SHP77 (cell line): ENCODE measurements at places on chromosomes 3 and 15.
A peak's percentile ranks its signal among the peaks of the same experiment; 100 is the strongest.

DNA sequence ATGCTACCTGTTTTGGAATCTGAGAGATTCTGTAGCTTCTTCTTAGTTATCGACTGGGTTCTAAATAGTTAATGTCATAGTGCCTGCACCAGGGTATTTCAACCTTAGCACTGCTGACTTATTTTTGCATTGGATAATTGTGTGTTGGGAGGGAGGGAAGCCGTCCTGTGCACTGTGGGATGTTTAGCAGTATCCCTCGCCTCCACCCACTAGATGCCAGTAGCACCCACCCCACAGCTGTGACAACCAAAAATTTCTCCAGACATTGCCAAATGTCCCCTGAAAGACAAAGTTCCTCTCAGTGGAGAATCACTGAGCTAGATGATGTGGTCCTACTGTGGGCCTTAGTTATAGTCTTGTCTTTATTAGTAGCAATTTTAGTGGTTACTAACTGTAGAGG, 88.3 kb downstream of the TGFBR2 start:
- DNase-seq: no peak

DNA sequence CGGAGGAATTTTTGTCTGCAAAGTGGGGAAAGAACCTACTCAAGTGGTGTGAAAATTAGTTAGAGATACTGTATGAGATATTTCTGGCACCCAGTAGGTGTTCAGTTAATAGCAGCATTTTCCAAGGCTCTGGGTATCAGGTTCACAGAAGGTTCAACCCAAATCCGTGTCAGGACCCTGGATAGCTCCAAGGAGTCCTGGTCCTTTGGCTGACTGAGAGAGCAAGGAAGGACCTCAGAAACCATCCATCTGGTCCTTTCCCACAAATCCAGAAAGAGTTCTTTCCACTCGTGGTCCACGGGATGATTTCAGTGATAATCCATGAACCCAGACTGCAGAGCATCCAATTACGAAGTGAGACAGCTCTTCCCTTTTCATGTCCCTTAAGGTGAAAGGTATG, 51.4 kb downstream of the SLC6A11 start:
- DNase-seq: no peak

DNA sequence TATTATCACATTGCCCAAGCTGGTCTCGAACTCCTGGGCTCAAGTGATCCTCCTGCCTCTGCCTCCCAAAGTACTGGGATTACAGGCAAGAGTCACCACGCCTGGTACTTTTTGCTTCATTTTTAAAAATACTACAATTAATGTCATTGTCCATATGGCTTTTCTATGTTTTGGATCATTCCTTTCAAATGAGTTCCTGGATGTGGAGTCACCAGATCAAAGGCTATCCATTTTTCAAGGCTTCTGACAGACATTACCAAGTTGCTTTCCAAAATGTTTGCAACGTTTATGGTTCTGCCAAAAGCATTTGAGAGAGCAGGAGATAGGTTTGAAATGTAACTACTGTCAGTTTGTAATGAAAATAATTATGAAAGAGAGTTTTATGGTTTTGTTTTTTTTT, 34.2 kb upstream of the BCL2L10 start:
- DNase-seq: no peak

DNA sequence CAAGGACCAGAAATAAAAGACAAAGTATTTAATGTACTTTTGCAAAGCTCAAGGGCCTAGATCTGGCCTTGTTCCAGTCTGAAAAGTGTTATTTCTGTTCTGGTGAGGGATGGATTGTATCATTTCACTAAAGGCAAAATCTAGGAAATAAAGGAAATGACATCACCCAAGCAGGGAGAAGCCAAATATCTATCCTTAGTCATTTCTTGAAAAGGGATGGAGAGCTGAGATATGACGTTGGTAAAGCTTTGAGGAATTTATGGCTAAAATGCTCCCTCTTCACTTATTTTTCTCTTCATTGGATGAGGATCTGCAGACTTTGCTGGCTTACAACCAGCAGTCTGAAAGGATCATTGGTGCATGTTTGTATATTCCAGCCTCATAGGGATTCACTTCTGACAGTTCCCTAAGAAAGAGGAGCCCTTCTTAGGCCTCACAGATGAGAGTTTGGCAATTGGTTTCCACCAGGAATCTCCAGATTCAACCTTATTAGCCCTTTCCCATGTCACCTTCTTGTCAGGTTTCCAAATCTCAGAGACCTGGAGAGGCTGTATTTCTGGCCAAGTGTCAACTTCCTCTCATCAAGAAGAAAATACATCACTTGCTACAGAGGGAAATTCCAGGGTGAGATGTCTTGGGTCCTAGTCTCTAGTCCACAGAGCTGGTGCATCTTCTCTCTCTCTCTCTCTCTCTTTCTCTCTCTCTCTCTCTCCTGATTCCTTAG, 93.7 kb upstream of the BOC start:
- DNase-seq: no peak

DNA sequence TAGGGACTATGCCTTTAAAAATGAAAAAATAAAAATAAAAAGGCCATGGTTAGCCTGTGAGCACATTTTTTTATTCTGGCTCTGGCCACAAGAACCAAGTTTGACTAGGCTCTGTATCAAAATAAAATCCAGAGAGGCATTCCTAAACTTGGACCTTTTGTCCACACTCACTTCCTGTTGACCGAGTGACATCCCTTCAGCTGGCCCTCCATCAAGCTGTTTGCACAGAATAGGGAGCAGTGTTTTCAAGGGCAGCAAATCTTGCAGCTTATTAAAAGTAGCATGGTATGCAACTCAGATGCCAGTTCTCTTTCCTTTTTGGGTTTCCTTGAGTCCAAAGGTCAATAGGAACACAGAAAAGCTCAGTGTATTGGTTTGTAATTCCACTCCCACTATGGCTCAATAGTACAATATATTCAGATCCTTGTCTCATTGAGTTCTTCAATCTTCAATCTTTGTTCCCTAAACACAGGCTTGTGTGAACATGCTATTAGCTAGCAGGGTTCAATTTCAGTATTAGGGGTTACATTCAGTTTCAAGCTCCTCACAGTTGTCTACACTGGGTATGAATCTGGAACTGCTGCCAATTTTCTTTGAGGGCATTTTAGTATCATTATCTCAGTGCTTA, 244.5 kb downstream of the RBMS3 start:
- DNase-seq: no peak

DNA sequence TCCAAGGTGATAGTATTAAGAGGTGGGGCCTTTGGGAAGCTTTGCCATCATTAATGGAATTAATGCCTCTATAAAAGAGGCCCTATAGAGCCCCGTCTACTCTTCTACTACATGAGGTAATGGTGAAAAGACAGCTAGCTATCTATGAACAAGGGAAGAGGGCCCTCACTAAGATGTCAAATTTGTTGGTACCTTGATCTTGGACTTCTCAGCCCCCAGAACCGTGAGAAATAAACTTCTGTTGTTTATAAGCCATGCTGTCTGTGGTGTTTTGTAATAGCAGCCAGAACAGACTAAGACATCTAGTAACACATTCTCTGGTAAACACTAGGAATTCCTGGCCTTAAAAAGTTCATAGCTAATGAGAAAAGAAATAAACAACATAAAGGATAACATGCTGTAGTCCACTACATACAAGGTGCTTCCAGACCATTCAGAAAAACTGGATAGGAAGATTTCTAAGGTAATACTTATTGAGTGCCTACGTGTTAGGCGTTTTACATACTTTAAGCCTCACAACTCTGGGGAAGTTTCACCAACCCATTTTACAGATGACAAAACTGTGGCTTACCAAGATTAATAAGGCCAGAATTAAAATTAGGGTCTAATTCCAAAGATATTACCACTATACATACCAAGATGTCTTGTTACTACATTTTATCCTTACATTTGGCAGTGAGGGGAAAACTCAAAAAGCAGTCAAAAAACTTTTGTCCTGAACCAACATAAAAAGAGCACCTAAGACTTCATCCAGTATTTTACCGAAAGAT, 3.2 kb downstream of the UBE3A start:
- no peak for DNase-seq

GRCh38 chr15:37107744-37108380, 7.5 kb upstream of the MEIS2 start:
- no peak for DNase-seq

DNA sequence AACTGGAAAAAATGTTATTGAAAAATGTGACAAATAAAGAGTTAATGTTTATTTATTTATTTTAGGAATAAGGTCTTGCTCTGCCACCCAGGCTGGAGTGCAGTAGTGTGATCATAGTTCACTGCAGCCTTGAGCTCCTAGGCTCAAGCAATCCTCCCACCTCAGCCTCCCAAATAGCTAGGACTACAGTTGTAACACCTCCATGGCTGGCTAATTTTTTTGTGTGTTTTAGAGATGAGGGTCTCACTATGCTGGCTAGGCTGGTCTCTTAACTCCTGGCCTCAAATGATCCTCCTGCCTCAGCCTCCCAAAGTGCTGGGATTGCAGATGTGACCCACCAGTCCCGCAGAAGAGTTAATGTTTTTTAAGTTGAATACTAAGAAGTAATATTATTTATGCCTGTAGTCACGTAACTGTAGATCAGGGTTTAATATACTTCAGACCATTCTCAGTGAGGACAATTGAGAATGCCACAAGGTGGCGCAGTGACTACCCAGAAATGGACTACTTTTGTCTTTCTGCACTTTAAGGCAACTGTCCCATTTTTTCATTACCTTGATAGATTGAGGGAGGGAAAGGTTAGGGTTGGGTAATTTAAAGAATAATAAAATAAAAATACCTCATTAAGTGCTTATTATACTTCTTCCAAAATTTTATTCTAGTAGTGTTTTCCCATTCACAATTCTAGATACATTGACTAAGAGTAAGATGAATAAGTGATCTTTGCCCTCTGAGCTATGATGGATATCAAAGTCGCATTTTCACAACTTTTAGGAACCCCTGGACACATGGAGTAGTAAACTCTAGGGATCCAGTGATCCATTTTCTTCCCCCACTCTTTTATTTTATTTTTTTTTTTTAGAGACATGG, 6.0 kb downstream of the MUC13 start:
- peak; percentile 63 for DNase-seq

- no peak for DNase-seq
Observed at GRCh38 chr15:66859688-66860253, 157.7 kb downstream of the SMAD6 start.
